CD14-positive monocyte (primary cell): ENCODE measurements at places on chromosomes 6 and 20.

DNA sequence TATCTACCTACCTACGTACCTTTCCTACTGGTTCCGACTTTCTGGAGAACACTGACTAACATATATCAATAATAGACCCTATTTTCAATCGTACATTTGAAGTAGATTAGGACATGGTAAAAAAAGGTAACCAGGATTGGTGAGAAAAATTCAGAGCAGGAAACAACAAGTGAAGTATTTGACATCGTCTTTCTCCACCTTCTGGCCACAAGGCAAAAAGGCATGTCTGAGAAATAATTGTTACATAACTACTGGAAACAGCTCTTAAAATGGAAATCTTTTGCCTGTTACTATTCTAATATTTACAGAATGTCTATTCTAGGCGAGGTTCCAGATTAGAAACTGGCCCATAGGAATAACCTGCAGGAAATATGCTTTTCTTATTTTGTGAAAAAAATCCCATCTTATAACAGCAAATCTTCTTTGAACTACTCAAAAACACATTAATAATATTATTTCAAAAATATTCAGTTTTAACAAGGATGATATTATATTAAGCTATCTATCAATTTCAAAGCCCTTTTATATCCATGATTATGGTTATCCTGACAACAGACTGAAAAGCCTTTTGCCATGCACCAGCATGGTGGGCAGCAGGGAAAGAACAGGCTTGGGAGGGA lies 80.8 kb downstream of the RCAN2 start:
- peak; percentile 16 for DNase-seq

- no peak for DNase-seq
Observed at GRCh38 chr6:129996387-129996786, 22.0 kb upstream of the L3MBTL3 start.

DNA sequence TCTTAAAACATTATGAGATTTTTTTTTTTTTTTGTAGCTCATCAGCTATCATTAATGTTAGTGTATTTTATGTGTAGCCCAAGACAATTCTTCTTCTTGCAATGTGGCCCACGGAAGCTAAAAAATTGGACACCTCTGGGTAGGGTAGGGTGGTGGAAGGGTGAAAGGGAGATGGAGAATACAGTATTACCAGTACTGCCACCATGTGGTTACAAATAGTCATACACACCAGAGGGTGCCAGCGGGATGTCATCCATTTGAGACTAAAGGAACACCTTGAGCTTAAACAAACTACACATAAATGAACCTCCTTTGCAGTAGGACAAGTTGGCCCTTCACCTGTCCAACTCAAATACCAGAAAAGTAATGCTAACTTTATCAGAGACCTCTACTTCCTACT lies 601.9 kb downstream of the HTR1B start:
- DNase-seq: no peak

GRCh38 chr20:1010659-1011058 lies 8.5 kb upstream of the RSPO4 start:
- no peak for DNase-seq

DNA sequence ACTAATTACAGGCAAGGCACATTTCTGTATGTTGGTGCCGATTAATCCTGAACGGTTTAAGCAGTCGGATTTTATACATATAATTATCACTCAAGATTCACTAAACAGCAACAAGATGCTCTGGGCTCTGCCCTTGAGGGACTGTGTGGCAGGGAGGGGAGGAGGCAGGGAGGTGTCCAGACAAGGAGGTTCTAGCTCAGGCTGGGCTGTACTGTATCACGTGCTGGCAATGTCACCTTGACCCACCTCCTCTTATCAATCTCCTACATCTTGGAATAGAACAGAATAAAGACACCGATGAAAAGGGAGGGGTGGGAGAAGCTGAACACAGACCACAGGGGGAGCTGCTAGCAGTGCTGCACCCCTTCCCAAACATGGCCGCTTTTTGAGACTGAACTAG lies 65.7 kb downstream of the LRFN2 start:
- no peak for DNase-seq

- DNase-seq: no peak
Observed at GRCh38 chr6:5159162-5159561, 74.0 kb downstream of the PPP1R3G start.

DNA sequence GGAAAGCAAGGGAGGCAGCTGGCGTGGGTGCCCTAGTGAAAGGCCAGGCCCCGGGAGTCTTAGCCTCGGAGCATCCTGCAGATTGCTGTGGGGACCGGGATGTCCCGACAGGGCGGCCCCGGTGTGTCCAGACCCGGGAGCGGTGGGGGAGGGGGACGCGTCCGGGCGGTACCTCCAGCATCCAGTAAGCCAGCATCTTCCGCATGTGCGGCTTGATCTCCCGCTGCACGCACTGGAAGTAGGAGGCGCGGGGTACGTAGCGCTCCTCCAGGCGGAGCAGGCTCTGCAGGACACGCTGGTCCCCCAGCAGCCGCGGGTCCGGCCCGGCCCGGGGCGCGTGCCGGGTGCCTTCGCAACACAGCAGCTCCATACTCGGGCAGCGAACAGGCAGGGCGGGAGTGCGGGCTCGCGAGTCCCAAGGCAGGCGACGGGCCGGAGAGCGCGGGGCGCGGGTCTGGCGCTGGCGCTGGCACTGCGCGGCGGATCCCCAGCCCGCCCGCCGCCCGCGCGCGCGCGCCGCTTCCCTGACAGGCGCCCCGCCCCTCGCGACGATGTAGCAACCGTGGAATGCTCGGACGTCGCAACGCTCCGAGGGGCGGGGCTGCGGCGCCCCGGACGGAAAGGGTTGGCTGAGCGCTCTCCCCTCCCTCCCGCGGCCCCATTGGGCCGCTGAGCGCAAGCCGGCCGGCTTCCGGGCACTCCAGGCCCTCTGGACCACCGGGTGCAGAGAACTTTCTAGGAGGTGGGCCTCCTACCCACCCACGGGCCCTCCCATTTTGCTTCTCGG lies at the start of gene CCND3:
CCND3 (minus strand) TSS at position 529 of the 787 bp plus-strand sequence; CDS start at position 370, 159 bp downstream.
- peak; percentile 93 for DNase-seq

DNA sequence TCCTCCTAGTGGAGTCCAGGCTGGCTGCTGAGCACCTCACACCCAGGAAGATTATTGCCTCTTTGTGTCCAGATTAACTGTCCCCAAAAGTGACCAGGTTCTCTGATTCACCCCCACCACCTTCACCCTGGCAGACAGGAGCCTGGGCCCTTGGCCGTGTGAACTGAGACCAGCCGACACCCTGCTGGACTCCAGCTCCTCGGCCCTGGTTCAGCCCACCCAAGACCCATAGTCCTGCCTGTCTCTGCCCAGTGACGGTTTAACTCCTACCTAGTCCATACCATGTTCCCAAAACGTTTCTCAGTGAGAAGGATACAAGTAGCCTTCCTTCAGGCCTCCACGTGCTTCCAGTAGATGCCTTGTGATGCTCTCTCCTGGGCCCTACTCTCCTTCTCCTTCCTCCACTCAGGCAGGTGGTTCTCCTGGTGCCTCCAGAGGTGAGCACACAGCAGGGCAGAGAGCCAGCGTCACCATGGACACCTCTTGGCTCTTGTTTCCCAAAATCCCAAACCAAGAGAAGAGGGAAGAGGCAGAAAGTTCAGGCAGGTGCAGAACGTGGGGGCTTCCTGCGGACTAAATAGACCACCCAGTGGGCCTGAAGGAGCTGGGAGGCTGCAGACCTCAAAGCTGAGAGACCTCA lies 134.4 kb upstream of the CST7 start:
- DNase-seq: no peak

GRCh38 chr6:47734831-47735481 lies 36.6 kb downstream of the ADGRF4 start:
- no peak for DNase-seq
